ENCODE measurements at places on chromosomes 12 and 14.
A peak's percentile ranks its signal among the peaks of the same experiment; 100 is the strongest.

- DNase-seq = peak; percentile 43
Observed at GRCh38 chr14:23294734-23295561, 7.7 kb downstream of the PPP1R3E start.

- DNase-seq = no peak
Observed at GRCh38 chr14:94775091-94775870, 5.4 kb upstream of the GSC start.

DNA sequence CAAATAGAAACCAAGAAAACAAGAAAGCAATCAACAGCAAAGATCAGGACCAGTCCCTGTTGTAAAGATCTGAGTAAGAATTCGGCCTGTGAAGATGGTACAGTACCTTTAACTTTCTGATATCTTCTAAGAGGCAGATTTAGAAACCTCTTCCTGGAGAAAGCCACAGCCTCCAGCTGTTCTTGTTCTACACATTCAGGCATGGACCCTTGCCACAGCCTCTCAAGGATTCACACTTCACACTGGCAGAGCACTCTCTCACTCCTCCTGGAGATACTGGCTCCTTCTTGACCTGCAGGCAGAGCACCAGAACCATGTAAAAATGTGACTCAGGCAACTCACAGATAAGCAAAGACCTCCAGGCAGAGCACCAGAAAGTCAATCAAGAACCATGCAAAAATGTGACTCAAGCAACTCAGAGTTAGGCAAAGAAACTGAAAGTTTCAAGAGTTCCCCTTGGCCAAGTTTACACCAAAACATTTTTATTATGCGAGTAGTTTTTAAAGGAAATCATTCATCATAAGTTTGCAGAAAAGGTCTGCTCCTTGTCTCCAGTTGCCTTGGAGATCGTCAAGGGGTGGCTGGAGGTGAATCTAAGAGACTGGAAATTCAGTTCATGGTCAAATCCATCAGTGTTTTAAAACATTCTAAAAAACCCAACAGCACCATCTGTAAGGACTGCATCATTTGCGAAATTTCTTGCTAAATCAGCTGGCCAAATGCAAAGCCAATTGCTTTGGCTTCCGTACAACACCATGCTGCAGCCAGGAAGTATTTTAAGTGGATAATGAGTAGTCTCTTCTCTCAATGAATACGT lies 119.3 kb upstream of the MDM1 start:
- peak; percentile 39 for DNase-seq

DNA sequence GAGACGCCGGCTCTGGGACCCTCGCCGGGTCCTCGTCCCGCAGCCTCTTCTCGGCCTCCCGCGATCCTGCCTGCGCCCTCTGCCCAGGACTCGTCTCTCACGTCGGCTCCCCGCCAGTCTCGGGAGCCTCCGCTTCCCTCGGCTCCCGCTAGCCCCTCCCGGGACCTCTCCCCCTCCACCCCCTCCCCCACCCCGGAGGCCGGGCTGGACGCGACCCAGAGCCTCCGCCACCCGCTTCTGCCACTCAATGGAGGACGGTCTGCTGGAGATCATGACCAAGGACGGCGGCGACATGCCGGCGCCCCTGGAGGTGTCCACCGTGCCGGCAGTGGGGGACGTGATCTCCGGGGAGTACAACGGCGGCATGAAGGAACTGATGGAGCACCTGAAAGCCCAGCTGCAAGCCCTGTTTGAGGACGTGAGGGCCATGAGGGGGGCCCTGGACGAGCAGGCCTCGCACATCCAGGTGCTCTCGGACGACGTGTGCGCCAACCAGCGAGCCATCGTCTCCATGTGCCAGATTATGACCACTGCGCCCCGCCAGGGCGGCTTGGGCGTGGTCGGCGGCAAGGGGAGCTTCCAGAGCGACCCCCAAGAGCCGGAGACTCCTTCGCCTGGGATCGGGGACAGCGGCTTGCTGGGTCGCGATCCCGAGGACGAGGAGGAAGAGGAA lies 568 bp downstream of the CCDC184 start:
- DNase-seq = no peak

GRCh38 chr12:91222746-91223145 lies 40.1 kb upstream of the DCN start:
- no peak for DNase-seq

DNA sequence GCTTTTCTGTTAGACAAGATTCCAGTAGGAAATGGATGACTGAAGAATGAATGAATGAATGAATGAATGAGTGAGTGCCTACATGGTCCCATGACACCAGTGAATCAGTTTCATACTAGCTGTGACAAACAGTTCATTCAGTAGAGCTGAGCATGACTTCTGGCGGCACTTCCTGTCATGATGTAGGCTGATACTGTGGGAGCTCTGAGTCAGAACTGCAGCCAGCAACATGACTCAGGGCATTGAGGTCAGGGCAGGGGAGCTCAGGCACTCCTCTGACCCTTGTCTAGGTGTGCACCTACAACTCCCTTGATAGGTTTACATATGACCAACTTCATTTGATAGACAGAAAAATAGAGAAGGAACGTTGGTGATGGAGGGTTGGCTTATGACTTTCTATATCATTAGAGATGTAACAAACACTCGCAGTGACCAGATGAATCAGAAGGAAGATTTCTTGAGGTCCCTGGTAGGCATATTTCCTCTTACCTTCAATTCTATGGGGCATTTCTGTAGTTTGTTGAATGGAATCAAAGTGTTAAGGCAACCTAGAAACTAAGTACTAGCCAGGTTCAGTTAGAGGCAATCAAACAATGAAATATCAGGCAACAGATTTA lies 139.3 kb upstream of the ARHGAP5 start:
- DNase-seq = no peak

GRCh38 chr14:93963692-93964091 lies 12.7 kb downstream of the ASB2 start:
- no peak for DNase-seq

DNA sequence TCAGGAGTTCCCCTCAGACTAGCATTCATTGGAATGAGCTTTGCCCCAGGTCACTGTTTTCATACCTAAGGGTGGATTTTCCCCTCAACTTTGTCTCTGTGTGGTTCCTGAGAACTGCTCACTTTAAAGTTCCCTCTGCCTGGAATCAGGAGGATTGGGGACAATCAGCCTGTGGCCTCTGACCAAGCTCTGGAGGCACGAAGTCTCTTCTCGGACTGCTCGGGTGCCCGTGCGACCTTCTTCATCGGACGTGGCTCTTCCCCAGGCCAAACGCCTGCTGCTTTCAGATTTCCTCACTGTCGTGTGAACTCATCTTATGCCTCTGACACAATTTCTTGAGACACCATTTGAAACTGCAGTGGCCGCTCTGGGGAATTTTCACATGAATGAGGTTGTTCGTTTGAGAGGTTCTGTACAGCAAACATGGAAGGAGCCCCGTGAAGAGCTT lies 153.7 kb upstream of the PZP start:
- DNase-seq = no peak

DNA sequence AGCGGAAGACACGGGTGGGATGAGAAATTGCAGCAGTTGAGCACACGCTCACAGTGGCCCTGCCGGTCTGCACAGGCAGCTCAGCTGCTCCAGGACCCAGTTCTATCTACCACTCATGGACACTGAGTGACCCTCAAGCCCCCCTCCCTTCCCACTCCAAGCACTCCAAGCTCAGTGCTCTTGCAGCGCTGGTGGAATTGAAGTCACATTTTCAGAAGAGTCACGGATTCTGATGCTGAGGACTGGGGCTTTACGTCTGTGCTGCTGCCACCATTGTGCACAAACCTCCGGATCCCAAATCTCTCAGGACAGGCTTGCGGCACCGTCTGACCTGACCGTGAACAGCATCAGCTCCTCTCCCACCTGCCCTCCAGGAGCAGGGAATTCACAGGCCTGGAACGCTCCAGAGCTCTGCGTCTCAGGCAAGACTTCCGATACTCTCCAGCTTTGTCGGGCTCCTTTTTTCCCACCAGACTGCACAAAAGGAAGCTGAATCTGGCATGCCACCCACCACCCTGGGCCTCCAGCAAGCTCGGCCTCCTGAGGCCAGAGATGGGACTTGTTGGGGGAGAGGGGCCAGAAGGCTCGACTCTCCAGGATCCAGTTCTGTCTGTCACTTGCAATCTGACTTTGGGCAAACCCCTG lies 213.1 kb upstream of the RTL1 start:
- DNase-seq = no peak

DNA sequence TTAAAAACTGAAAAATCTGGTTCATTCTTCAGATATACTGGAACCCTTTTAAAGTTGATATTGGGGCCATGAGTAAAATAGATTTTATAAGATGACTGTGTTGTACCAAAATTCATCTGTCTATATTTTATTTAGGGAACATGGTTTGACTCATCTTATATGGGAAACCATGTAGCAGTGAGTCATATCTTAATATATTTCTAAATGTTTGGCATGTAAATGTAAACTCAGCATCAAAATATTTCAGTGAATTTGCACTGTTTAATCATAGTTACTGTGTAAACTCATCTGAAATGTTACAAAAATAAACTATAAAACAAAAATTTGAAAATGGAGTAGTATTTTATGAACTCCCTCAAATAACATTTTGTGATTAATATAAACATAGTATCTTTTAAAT lies 14.2 kb downstream of the PTGER2 start:
- no peak for DNase-seq

GRCh38 chr12:95248604-95249360 lies 31.2 kb downstream of the VEZT start:
- DNase-seq = no peak

DNA sequence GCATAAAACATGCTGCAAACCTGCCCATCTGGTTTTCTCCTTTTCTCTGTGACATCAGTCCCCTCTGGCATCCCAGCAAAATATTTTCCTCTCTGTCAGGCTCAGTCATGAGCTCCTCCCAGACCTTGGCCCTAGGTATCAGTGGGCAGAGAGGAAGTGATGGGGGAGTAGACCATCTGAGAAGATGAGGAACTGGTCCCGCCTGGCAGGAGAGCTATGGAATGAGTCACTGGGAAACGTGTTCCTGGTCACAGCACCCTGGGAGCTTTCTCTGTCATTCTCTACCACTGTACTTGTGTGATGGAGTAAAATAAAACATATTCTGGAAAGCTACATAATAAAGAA lies 5.0 kb upstream of the SRSF9 start:
- no peak for DNase-seq

GRCh38 chr14:61406675-61407074 lies 85.3 kb downstream of the PRKCH start:
- DNase-seq = no peak

- no peak for DNase-seq
Observed at GRCh38 chr12:80679346-80680131, 27.9 kb upstream of the MYF6 start.

- DNase-seq = no peak
Observed at GRCh38 chr12:116675339-116676107, 62.3 kb downstream of the SPRING1 start.

GRCh38 chr12:104243971-104244370 lies 28.4 kb downstream of the TXNRD1 start:
- no peak for DNase-seq

DNA sequence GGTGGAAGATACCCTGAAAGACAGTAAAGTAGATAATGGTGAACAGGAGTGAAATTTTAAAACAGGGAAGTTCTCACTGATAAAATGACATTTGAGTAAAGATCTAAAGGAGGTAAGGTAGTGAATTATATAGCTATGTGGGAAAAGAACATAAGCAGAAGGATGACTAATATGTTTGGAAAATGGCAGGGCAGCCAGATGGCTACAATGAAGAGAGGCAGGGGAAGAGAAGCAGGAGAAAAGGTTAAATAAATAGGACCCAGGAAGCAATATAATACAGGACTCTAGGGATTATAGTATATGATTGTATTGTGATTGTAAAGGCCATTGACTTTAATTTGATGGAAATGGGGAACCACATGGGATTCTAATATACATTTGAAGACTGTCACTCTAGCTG lies 33.0 kb downstream of the SCFD1 start:
- no peak for DNase-seq

GRCh38 chr12:19646599-19646998 lies 207.3 kb downstream of the AEBP2 start:
- no peak for DNase-seq

DNA sequence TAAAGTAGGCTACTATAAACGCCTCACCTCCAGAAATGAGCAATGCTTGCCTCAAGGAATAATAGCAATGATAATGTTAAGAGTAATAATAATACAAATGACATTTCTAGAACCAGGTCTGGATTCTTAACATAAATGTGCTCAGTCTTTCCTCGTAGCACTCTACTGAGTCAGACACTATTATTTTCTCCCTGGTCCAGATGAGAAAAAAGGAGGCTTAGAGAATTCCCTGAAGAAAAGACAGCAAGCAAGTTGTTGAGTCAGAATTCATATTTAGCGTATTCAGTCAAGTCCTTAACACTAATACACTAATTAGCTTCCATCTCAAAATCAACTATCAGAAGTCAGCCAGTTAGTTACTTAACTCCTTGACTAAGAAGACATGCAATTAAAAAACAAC lies 13.2 kb downstream of the KCNC2 start:
- no peak for DNase-seq

DNA sequence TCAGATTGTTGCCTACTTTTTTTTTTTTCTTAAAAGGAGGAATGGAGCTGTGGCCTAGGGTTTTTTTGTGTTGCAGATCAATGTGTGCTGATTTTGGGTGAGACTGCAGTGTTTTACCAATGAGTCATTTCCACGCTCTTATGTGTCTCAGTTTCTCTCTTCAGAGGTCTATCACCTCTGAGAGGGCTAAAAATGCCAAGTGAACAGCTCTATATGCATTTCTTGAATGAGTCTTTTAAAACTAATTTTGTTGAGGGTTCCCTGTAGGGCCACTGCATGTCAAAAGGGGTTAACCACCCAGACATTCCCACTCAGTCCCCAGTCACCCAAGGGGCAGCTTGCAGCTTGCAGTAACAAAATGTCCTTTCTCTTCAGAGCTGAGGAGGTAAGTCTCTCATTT lies 24.3 kb upstream of the GLIPR1L2 start:
- DNase-seq = no peak

DNA sequence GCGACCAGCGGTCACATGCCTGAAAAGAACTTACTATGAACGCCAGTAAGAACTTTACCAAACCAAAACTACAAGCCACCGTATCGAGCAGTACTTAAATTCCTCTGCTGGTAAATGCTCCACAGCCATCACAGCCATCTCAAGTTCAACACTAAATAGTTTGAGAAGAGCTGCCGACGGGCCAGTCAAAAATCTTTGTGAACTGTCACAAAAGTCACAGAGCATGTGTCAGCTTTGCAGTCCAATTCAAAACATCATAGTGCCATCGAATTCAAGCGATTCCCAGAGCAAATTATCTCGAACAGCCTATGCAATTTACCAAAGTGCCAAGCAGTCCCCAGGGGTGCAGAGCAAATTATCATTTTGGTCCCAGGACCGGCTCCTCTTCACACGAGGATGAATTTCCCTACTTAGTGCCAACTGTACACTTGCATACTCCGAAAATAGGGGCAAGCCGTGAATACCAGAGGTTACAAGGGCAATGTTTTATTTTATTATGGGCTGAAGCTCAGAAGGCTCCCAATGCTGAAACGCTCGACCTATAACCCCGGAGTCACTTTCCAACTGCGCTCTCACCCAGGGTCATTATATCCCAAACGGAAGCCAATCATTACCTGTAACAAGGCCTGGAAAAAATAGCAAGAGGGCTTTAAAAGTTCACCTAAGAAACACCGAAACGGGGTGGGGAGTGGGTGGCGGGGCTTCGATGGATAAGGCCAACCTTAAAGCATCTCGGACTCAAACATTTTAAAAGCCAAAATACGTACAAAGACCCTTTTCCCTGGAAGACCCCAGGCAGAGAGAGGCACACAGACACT lies 1.1 kb downstream of the LRP6 start:
- no peak for DNase-seq
